COLO829 (cell line): ENCODE measurements at places on chromosomes 5 and 9.

GRCh38 chr9:81417941-81418340 lies 271.4 kb downstream of the TLE1 start:
- no peak for DNase-seq

GRCh38 chr9:4287886-4288588 lies 11.8 kb downstream of the GLIS3 start:
- DNase-seq: no peak

DNA sequence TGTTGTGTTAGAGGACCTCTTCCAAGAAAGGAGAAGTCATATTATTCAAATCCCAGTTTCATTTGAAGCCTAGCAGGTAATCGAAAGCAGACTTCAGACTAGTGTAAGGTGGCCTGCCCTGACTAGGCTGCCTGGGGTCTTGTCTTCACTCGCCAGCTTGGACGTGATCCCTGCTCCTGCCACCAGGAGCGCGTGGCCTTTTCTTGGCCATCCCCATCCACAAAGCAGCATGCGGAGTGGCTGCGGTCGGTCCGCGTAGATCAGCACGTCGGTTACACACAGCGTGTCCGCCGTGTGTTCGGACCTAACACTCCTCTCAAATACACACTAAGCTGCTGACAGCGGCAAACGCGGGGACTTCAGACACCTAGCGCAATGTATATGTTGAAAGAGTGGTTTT lies 37.3 kb downstream of the CFAP77 start:
- DNase-seq: no peak

DNA sequence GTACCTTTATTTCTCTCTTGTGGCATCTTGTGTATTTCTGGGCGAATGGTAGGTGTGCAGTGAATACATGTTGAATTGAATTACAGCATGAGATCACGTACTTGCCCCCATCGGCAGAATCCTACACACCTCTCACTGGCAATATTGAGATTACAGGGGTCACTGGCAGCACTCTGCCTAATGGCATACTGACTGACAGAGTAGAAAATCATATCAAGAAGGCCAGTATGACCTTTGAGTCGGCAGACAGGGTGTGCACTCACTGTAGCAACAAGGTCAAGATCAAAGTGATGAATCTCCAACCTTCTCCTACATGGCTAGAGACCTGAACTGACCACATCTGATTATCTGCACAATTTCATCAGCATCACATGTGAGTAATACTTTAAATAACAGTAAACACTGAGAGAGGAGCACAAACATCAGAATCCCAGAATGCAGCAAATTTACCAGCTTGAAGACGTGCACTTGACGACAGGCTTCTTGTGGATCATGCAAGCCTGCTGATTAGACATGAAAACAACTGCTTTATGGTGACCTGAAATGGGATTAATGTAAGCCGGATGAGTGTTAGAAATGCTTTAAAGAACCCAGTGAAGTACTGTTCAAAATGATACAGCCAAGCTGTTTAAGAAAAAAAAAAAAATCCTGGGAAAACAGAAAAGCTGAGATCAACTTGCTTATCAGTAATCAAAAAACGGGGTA lies 267.1 kb upstream of the EFNA5 start:
- no peak for DNase-seq

- no peak for DNase-seq
Observed at GRCh38 chr5:77231471-77232138, 21.1 kb downstream of the PDE8B start.

DNA sequence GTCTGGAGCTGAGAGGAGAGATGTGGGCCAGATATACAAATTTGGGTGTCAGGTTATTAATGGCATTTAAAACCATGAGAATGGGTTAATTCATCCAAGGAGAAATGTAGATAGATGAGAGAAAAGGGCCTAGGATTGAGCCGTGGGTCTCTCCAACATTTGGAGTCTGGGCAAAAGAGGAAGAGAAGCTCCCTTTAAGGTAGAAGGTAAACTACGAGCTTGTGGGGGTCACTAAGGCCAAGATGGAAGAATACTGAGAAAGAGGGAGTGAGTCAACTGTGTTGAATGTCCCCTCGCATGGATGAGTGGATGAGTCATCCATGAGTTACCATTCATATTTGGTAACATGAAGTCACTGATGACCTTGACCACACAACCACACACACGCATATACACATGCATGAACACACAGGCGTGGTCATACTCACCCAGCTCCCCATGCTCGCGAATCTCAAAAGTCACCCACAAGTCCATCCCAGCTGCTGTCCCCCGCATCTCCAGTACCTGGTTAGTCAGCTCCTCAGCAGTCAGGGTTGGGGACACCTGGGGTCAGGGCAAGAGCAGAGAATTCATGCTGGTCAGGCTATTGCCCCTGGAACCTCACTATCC lies 6.8 kb upstream of the FCHSD1 start:
- DNase-seq: no peak

- no peak for DNase-seq
Observed at GRCh38 chr5:89441965-89442364, 559.0 kb upstream of the MEF2C start.

DNA sequence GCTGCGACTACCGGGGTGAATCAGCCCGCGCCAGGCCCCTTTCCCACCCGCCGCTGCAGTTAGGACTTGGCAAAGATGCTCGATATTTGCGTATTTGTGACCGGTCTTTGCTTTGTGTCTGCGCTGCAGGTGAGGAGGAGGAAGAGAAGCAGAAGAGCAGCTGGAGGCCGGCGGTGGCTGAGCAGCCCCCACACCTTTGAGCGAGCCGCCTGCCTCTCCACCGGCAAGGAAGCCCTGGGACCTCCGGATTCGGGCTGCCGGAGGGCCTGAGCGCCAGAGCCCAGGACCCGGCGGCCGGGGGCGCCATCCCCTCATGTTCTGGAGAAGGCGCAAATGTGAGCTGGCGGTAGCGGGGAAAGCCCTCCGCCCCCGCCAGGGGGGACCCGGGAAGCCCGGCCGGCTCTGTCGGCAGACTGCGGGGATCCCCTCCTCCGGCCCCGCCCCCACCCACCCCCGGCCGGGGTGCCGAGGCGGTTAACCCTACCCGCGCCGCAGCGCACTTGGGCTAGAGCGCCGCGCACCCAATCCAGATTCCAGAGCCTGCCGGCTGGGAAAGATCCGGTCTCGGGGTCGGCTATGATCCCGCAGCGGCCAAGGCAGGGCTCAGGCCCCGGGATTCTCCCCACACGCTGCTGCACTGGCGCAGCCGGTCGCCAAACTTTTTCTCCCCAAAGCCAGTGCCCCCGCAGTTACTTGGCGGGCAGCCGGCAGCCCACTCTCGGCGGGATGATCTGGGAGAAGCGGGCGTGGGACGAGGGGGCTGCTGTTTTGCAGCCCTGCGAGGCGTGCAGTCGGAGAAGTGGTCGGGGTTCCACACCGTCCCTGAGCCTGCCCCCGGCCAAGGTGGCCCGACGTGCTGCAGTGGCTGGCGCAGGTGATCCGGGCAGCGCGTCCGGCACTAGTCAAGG lies 800 bp upstream of the KCNN2 start:
- no peak for DNase-seq

DNA sequence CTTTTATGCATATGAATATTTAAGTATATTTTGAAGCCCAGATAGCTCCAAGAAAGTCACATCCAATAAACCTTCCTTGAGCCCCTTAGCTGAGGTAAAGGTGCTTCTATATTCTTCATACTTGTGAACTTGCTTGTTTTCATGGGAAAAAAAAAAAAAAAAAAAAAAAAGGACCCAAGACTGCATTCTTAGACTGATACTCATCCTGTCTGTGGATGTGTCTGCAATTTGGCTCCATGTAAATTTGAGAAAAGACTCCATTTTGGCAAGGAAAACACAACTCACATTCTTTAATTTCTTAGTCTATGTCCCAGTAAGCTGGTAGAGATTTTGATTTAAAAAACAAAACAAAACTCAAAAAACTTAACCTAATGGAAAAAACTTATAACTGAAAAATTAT lies 238.3 kb downstream of the FBXL17 start:
- DNase-seq: no peak

GRCh38 chr9:132873403-132873802 lies 4.7 kb downstream of the AK8 start:
- DNase-seq: no peak

DNA sequence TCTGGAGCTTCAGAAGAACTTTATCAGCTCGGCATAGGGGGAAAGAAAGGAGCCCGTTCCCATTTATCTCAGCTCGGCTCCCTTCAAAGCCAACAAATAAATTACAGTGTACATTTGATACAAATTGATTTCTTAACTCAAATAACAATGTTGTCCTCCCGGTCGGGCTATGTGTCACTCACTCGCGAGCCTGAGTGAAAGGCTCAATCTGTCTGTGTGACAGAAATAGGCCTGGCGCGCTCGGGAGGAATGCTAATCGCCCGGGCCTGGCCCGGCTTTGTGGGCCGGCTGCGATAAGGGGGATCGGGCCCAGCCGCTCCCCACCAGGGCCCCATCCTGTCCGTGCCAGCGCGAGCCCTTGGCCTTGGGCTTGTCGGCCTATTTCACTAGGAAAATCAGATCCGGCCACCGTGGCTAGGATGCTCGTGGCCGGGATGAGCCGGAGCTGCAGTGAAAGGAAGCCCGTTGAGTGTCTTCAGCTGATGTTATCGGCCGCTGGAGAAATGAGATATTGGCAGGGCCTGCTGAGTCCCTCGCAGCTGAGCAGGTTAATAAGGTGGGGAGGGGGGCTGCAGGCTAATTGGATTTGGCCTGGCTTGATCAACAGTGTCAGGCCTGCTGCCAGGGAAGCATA lies 258.7 kb downstream of the IRX1 start:
- no peak for DNase-seq
